Activated CD4-positive, alpha-beta T cell treated with anti-CD3 and anti-CD28 coated beads, Interleukin-2, amount 50 U/mL, for 1 hour (primary cell): ENCODE measurements at places on chromosomes 6 and 20.

GRCh38 chr6:20314866-20315845 lies 86.5 kb upstream of the E2F3 start:
- DNase-seq = no peak

GRCh38 chr6:17565399-17565798 lies 34.7 kb upstream of the FAM8A1 start:
- no peak for DNase-seq

- DNase-seq = no peak
Observed at GRCh38 chr6:37038292-37039198, 33.1 kb downstream of the FGD2 start.

DNA sequence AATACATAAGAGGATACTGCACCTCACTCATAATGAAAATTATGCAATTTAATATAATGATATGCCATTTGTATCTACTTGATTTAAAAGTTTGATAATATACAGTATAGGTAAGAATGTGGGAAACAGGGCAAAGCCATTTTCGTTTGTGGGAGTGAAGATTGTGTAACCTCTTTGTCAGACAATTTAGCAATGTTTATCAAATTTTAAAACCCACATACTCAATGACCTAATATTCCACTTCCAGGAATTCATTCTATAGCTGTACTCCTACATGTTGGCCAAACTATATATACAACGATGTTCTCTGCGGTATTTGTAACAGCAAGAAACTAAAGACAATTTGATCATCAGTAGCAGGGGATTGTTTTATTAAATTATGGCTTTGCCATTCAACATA lies 17.8 kb upstream of the FKBP5 start:
- DNase-seq = no peak

DNA sequence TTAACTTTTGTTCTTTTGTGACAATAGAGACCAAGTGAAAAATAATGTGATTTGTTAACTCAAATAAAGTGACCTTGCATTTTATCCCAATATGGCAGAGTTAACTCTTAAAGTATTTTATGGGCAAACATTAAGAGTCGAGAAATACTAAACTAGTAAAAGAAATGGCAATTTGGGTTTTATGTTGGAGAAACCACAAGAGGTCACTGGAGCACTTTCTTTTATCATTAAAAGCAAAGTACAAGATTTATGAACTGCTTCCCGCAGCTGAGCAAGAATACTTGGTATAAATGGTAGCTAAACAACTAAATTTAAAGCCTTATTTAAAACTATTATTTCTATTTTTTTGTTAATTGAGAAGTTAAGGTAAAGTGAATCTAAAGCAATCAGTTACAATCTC lies 33.5 kb upstream of the MCM9 start:
- DNase-seq = no peak

DNA sequence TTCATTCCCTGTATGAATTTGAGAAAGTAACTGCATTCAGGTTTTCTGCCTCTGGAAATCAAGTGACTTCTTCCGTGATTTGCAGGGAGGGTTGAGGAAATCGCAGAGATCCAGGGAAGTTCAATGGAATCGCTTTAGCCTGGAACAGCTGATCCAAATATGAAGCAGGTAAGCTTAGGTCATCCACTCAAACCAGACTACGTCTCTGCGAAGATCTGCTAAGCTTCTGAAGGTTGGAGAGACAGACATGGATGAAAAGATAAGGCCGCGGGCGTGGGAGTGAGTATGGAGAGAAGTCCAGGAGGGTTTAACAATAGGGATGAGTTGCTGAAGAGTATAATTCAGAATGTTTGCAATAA lies 34.2 kb upstream of the BTN3A2 start:
- no peak for DNase-seq

DNA sequence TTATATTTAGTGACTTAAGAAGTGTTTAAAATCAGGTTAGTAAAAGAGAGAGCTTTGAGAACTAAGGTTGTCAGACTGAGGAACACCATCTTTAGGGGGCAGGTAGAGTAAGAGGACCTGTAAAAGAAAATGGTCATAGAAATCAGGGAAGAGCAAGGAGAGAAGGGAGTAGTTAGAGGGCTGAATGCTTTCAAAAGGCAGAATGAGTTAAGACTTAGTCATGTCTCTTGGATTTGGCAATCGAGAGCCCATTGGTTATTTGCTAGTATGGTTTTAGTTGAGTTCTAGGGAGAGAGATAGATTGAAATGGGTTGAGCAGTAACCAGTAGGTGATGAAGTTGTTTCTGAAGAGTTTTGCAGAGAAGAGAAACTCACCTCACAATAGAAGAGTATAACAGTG lies 51.1 kb downstream of the RALGAPB start:
- no peak for DNase-seq

- DNase-seq = no peak
Observed at GRCh38 chr6:2862712-2863181, 21.1 kb upstream of the SERPINB1 start.

- no peak for DNase-seq
Observed at GRCh38 chr6:33455051-33455450, 675 bp downstream of the ZBTB9 start.

DNA sequence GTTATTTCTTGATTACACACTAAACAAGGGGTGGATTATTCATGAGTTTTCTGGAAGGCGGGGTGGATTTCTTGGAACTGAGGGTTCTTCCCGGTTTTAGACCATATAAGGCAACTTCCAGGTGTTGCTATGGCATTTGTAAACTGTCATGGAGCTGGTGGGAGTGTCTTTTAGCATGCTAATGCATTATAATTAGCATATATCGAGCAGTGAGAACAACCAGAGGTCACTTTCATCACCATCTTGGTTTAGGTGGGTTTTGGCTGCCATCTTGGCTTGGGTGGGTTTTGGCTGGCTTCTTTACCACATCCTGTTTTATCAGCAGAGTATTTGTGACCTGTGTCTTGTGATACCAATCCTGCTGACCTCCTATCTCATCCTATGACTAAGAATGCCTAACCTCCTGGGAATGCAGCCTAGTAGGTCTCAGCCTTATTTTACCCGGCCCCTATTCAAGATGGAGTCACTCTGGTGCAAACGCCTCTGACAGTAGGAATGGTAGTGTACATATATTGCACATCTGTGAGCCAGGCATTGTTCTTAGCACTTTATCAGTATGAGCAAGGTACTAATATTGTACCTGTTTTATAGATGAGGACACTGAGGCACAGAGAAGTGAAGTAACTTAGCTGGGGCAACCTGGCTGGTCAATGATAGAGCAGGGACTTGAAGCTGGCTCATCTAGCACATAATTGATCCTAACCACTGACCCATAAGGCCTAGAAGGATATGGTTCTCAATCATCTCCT lies 203.7 kb downstream of the NFATC2 start:
- DNase-seq = no peak

GRCh38 chr6:30613251-30614043 lies 3.6 kb downstream of the PPP1R10 start:
- no peak for DNase-seq

GRCh38 chr6:109088995-109089394 lies 5.7 kb downstream of the SESN1 start:
- no peak for DNase-seq

DNA sequence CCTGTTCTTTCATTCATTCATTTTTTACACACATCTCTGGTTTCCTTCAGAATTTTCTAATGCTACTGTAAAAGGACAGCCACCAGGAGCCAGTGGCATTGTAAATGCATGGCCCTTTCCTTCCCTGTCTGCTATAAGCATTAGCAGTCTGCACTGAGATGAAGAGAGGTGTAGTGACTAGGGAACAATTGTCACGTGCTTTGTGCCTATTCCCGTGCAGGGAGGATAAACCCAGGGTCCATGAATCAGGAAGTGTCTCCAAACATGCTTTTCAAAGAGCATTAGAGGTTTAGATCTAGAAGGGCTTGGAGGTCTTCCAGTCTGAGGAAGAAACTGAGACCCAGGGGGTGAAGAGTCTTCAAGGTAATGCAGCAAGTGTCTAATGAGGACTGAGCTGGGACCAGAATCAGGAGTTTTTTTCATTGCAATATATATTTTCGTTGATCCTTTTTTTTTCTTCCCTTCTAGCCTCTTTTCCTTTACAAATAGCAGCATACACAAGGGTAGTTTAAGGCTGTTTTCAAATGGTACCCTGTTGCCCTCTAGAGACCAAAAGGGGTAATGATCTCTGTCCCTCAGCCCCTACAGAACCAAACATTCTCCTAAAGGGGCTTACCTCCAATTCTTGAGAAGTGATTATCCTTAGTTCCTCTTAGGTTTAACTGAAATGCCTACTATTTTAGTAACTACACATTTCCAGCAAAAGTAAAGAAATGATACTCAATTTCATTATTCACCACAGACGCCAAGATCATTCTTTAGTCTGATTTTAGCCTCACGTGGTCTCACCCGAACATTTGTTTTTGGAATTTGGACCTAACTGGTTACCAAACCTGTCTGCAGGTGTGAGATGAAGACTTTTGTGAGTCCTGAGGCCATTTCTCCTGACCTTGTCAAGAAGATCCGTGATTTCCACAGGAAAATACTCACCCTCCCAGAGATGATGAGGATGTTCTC lies 6.6 kb downstream of the TRIM15 start:
- DNase-seq = no peak

DNA sequence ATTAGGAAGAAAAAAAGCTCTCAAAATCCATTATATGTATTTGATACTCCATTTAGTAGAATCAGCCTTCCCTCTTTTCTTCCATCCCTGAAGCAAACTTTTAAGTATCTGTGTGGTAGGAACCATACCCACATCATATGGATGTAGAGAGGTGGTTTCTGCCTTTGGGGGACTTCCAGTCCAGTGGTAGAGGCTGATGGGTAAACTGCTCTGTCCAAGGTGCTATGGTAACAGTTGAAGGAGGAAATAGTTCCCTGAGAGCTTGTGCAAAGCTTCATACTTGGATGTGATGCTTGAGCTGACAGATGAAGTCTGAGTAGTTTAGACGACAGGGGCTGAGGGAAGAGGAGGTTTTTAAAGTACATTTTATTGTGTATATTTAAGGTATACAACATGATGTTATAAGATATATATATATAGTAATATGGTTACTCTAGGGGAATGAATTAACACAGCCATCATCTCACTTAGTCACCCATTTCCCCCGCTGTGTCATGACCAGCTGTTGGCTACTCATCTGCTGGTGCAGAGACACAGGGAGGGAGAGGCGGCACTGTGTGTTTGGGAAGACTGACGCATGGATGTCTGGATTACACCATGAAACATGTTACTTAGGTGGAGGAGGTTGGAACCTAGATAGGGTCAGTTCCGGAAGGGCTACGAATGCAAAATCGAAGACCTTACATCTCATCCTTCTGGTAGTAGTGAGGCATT lies 185.2 kb downstream of the FARS2 start:
- DNase-seq = no peak

DNA sequence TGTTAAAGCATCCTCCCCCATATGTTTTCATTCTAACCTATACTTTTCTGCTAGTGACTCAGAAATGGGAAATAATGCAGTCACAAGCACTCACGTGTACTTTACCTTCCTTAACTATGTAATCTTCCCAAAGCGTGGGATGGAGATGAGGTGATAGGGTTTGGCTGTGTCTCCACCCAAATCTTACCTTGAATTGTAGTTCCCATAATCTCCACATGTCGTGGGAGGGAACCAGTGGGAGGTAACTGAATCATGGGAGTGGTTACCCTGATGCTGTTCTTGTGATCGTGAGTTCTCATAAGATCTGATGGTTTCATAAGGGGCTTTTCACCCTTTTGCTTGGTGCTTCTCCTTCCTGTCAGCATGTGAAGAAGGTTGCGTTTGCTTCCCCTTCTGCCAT lies 35.4 kb downstream of the AGPAT4 start:
- DNase-seq = no peak

DNA sequence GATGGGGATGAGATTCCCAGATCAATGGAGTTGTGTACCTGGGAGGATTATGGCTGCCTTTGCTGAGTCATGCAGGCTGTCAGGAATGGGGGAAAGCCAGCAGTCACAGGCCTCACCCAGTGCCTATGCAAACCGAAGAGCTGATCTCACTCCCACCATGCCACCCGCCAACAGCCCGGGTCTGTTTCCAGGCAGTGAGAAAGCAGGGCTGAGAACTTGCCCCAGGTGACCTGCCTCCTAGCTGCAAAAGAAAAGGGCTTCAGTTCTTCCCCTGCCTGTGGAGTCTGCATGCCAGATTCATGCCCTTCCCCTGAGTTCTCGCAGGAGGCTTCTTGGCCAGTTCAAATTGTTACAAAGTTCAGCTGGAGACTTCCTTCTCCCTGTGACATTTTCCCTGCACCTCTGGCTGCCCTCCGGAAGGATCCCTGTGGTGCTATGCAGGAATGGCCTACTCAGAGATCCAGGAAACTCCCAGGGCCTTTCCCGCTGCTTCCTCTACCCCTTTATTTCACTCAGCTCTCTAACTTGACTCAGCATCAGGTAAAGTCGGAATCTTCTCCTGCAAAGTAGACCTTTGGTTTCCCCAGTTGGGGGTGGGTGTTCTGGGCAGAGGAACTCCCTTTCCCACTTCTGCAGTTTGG lies 71.5 kb upstream of the B3GAT2 start:
- DNase-seq = no peak

- DNase-seq = no peak
Observed at GRCh38 chr6:41801380-41801779, 13.9 kb downstream of the TOMM6 start.

GRCh38 chr6:16135066-16135465 lies 6.2 kb downstream of the MYLIP start:
- DNase-seq = no peak

DNA sequence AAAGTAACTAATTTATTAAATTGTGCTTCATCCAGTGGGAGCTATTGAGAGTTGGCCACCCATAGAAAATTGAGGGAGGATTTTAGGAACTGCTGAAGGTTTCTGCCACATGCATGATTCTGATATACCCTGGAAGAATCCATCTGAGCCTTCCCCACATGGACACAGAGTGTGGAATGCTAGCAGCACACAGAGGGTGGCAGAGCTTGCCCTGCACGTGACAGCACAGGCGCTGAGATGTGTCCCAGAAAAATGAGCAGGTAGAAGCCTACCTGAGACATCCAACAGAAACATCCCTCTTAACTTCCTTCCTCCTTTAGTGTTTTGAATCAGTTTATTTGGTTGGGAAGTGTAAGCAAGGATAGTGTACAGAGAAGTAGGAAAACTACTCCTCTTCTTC lies 96.9 kb downstream of the MTHFD1L start:
- no peak for DNase-seq

GRCh38 chr6:75802366-75802765 lies 53.3 kb downstream of the MYO6 start:
- DNase-seq = no peak

DNA sequence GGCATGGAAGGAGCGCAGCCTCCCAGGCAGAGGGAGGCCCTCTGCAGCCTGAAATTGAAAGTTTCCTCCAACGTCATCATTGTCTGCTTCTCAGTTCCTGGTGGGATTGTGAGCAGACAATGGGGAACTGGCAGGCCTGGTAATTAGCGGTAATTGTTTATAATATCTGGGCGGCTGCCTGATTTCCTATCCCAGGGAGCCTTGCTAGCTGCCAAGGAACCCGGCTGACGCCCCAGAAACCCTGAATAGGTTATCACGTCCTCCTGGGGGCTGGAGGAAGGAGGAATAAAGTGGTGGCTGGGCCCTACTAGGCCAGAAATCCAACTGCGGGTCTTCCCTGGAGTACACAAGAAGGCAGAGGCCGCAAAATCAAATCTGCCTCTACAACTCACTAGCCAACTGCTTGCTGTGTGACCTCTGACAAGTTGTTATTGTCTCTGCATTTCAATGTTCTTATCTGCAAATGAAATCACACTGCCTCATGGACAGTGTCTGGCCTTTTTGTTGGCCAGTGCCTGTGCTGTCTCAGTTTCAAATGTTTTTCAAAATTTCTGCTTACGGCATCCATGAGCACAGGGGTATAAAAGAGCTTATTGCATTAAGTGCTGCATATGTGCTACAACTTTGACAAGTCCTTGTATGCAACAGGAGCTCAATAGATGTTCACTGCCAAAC lies 16.9 kb downstream of the KCNK15 start:
- no peak for DNase-seq
